NCI-H460 (cell line): ENCODE measurements at places on chromosomes 11 and 22.
A peak's percentile ranks its signal among the peaks of the same experiment; 100 is the strongest.

GRCh38 chr11:130635937-130636630 is 187.6 kb downstream of the ADAMTS15 start:
- no peak for DNase-seq

GRCh38 chr11:26572770-26573402 is 823 bp upstream of the MUC15 start:
- DNase-seq = no peak

GRCh38 chr11:92245700-92246271 is 21.2 kb downstream of the FAT3 start:
- no peak for DNase-seq

DNA sequence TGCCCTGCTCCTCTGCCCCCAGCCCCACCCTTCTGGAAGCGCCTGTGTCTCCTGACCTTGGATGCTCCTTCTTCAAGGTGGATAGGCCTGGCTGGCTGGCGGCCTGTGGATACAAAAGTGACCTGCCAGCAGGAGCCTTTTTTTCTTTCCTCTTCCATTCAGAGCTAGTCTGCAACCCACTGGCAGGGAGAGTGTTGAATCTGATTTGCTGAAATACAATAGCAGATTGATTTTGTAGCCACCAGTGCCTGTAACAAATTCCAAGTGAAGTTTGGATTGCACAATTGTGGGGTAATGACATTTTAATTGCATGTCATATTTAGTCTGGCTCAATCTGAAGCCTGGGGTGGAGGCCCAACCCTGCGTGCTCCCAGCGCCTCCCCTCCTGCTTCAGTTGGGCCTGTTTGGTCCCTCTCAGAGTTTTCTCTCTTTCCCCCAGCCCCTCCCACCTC is 97.2 kb downstream of the GRIK4 start:
- DNase-seq = no peak

- DNase-seq = no peak
Observed at GRCh38 chr11:33761471-33761870, 12.8 kb downstream of the FBXO3 start.

DNA sequence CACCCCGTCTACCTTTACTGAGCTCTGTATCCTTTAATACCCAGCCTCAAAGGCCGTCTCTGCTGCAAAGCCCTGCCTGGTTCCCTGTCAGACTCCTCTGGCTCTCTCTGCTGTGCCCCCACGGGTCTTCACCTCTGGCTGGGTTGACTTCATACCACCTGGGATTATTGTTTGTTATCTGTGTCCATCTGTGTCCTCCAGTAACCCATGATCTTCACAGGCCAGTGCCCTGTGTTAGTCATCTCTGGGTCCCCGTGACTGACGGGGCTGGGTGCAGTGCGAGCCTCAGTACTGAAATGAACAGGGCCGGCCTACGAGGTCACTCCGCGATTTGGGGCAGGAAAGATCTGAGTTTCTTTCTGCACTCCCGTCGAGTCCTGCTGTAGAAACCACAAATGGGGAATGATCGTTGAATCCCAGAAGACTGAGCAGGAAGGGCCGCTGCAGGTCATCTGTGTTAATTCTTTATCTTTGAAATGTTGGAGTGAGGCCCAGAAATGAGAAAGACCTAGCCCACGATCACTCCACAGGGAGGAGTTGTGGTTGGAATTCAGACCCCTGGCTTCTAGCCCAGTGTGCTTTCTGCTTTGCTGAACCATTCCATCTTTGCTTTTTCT is 12.3 kb upstream of the TUB start:
- DNase-seq = no peak

DNA sequence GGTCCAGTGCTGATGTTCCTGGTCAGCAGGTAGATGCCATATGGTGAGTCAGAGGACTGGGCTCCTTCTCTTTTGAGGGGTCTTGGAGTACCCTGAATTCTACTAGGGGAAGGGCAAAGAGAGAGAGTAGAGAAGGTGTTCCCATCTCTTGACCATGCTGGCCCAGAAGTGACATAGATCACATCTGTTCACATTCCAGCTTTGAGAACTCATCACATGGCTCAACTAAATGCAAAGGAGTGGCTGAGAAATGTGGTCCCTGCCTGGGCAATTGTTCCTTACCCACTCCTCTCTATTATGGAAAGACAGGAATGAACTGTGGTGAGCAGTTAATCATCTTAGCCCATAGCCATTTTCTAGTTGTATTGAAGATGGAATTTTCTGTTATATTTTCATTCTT is 105.4 kb upstream of the TIMP3 start:
- DNase-seq = no peak

- peak; percentile 44 for DNase-seq
Observed at GRCh38 chr22:32473388-32473952, 1.1 kb upstream of the FBXO7 start.

DNA sequence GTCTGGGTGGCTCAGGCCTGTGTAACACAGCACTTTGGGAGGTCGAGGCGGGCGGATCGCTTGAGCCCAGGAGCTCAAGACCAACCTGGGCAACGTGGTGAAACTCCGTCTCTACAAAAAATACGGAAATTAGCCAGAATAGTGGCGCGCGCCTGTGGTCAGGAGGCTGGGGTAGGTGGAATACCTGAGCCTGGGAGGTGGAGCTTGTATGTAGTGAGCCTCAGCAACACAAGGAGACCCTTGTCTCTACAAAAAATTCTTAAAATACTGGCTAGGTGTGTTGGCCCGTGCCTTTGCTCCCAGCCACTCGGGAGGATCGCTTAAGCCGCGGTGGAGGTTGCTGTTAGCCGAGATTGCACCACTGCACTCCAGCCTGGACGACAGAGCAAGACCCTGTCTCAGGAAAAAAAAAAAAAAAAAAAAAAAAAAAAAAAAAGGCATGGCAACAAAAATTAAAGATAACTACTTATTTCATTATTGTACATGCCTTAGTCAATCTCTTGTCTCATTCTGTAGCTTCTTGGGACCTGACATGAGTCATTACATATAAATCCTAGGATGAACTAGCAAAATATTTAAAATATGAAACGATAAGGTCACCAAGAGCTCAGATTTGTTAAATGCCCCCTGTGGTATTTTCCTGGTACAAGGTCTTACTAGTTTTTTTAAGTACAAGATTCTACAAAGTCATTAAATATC is 1.1 kb downstream of the TAF1D start:
- DNase-seq = no peak

GRCh38 chr11:102111787-102112508 is 1.7 kb downstream of the YAP1 start:
- peak; percentile 79 for DNase-seq

DNA sequence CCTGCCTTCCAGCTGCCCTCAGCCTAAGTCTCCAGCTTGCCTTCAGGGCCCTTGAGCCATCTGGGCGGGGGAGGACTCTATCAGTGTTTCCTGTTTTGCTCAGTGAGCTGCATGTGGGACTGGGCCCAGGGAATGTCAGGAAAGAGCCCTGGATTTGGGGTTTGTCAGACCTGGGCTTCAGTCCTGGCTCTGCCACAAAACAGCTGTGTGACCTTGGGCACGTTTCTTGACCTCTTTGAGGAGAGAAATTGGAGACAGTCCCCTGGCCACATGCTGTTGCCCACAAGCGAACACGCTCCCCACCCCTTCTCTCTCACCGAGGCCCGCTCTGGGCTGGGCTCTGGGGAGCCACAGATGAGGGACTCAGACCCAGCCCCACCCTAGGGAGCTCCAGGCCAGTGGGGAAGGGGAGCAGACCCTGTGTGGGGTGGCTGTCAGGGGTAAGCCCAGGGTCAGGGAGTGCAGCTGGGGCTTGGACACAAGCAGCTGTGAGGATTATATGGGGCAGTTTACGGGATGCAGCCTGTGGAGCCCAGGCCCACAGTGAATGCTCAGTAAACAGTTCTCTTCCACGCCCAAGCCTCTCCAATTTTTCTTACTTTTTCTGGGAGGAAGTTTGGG is 12.3 kb downstream of the MYO7A start:
- DNase-seq = no peak

DNA sequence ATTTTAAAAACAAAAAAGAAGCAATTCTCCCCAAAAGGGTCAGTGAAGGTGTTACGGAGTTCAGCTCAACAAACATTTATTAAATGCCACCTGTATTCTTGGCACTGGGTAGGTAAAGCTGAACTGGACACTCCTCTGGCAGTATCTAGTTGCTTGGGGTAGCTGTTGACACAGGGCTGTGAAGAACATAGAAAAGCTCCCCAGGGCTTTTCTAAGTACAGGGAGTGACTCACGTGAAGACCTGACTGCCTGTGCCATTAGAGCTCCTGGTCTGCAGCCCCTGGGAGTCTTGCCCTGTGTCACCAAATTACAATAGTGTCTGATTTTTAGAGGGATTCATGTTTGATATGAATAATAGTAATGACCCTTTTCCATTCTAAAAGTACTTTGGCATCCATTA is 43.6 kb downstream of the COA4 start:
- DNase-seq = no peak

GRCh38 chr11:15636521-15637089 is 521.9 kb downstream of the INSC start:
- no peak for DNase-seq

DNA sequence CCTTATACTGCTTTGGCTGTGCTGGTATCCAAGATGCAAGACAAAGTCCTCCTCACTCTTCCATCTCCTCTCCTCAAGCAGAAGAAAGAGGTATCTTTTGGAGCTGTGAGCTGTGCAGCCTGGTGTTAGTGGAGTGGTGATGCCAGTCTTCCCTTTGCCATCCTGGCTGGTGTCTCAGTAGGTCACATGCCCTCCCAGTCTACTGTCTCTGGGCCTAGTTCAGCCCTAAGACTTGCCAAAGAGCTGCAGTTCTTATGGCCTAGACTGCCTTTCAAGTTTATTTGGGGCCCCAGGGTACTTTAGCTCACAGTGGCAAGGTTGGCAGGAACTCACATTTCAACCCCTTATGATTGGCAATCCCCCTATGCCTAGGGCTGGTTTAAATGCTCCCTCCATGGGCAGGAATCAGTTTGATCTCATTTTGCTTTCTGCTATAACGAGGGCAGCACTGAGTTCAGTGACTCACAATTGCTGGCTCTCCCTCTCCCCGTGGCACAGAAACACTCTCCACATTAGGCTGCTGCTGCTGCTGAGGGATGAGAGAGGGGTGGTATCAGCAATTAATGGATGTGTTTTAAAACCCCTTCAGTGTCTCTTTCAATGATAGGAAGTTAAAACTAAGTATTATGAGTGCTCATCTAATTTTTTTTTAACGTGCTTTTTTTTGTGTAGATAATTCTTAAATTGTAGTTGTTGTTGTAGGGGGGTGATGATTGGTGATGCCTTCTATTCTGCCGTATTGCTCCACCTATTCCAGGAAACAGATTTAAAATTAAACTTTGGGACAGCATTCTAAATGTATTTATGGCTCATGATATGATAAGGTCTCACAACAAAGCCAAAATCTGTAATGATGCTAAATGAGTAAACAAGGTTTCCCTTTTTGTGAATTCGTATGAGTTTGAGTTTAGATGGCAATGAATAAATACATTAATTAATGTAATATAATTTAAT is 1295.0 kb downstream of the JRKL start:
- no peak for DNase-seq

- peak; percentile 17 for DNase-seq
Observed at GRCh38 chr22:26949193-26949592, 291.8 kb downstream of the MIAT start.

- peak; percentile 74 for DNase-seq
Observed at GRCh38 chr11:102733232-102733875, 8.6 kb upstream of the MMP8 start.

DNA sequence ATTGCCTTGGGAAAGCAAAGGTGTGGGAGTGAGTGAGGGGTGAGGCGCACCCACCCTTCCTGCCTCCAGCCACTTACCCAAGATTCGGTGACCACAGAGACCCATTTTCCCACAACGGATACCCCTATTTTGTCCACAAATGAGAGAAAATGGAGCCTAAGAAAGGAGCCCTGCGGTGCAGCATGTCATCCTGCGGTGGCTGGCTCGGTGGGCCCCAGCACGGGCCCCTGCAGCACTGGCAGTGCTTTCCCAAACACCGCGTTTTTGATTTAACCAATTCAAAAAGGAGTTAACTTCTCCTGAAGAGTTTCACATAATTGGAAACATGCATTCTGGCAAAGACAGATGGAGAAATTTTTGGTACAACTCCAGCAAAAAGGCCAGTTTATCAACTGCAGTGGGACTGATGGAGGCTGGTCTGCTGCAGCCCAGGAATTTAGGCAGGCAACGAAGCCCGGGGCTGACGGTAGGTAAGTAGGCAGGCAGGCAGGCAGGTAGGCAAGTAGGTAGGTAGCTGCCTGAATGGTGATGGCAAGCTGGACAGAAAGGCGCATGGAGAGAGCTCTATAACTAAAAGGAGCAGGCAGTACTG is 84.2 kb downstream of the FDX1 start:
- no peak for DNase-seq
